ENCODE measurements at places on chromosomes 7 and 10. TPM values are rescaled to one million over a fixed set of nuclear protein-coding genes. Genes with fewer than 3 reads are reported as not detected.

Gene C10orf62
- total RNA-seq: not detected

Gene PKD2L1
- 0.09 TPM for total RNA-seq

Gene SRGN
- total RNA-seq: 101 TPM

Gene SPDYE2
- total RNA-seq: not detected

Gene PTPRZ1
- not detected for total RNA-seq

Gene LBX1
- not detected for total RNA-seq

Gene NPSR1
- not detected for total RNA-seq

Gene NKX1-2
- total RNA-seq: 0.06 TPM

Gene HOXA7
- 4.7 TPM for total RNA-seq

Gene HABP2
- 0.07 TPM for total RNA-seq

Gene OR6B1
- not detected for total RNA-seq

Gene MSMB
- total RNA-seq: not detected
